Nasal cavity respiratory epithelium epithelial cell of viscerocranial mucosa (primary cell): ENCODE measurements at places on chromosomes 2 and 18. TPM values are rescaled to one million over a fixed set of nuclear protein-coding genes. Genes with fewer than 3 reads are reported as not detected.

The MC5R gene
- not detected in 2 replicates for total RNA-seq

The AGXT gene
- not detected in 2 replicates for total RNA-seq

The IL36A gene
- 1.0 and 1.2 TPM in 2 replicates for total RNA-seq

The ADAM23 gene
- total RNA-seq = under 0.01 and 1.5 TPM in 2 replicates

The SLC25A52 gene
- under 0.01 and 0.28 TPM in 2 replicates for total RNA-seq

The KIF5C gene
- total RNA-seq = under 0.01 TPM in 2 replicates

The MC2R gene
- not detected in 2 replicates for total RNA-seq

The TLX2 gene
- total RNA-seq = not detected in 2 replicates

The HRH4 gene
- total RNA-seq = 0.21 and 0.34 TPM in 2 replicates

The VIL1 gene
- total RNA-seq = under 0.01 TPM in 1 of 2 replicates, not detected in the other

The RELCH gene
- total RNA-seq = 42.4 and 50.3 TPM in 2 replicates

The METTL8 gene
- total RNA-seq = 31.8 and 43.6 TPM in 2 replicates

The PTPRN gene
- total RNA-seq = not detected in 2 replicates

The DNAJC5G gene
- not detected in 2 replicates for total RNA-seq

The CELF4 gene
- total RNA-seq = 0.07 TPM in 1 of 2 replicates, not detected in the other

The SCRN3 gene
- 18.5 and 35.9 TPM in 2 replicates for total RNA-seq

The NTSR2 gene
- not detected in 2 replicates for total RNA-seq
